ENCODE measurements at places on chromosomes 11 and 22.
A peak's percentile ranks its signal among the peaks of the same experiment; 100 is the strongest.

DNA sequence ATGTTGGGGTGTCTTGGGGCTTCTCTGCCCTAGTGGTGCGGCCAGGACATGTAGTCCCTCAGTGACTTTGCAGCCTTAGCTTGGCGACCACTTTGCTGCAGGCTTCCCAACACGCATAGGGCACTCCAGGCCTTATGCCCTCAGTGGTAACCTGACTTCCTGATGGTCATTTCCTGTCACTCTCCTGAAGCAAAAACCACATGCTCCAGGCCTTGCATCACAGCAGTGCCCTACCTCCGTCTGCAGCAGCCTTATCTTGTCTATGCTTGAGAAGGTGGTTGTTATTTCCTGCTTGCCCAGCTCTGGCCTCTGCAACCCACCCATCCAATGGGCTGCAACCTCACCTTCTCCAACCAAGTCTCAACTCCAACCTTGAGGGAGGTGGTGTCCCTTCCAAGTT is 33.4 kb upstream of the PISD start:
- peak; percentile 82 for DNase-seq

- DNase-seq, result no peak
Observed at GRCh38 chr11:60777106-60777505, 8.0 kb upstream of the MS4A10 start.

DNA sequence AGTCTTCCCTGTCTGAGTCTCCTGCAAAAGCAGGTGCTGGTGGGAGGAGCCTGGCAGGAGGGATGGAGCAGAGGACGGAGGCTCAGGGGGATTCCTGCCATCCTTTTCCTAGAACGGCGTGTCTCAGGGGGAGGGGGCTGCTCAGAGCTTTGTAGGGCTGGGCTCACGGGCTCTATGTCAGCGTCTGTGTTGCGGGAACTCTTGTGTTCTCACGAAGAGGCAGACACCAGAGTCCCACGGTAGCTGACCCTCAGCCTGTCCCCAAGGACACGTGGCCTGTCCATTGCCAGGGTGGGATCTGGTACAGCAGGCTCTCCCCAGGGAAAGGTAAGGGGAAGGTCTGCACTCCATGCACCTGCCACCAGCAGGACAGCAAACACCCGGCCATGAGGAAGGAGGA is 1505.2 kb downstream of the TBC1D22A start:
- no peak for DNase-seq

GRCh38 chr11:19311308-19312030 is 70.7 kb upstream of the E2F8 start:
- peak; percentile 57 for DNase-seq

DNA sequence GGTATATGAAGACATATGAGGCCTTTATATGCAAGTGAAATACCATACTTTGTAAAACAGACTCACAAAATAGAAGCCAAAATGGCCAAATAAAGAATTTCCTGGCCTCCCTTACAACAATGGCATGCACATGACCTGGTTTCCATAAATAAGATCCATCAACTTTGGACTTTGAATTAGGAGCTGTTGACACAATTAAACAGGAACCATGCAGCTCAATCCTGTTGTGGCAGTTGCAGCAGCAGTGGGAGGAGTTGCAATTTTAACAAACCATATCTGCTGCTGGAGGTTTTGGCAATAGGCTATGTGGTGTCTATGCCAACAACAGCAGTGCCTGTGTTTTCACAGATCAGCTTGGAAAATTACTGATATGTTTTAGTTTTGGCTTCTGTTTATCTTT is 818.6 kb downstream of the FAM181B start:
- DNase-seq, result no peak

- DNase-seq, result peak; percentile 76
Observed at GRCh38 chr11:75263944-75264349, 23.4 kb downstream of the TPBGL start.

GRCh38 chr11:8375932-8376331 is 112.3 kb upstream of the LMO1 start:
- DNase-seq, result no peak

- no peak for DNase-seq
Observed at GRCh38 chr11:79346021-79346420, 94.8 kb downstream of the TENM4 start.

DNA sequence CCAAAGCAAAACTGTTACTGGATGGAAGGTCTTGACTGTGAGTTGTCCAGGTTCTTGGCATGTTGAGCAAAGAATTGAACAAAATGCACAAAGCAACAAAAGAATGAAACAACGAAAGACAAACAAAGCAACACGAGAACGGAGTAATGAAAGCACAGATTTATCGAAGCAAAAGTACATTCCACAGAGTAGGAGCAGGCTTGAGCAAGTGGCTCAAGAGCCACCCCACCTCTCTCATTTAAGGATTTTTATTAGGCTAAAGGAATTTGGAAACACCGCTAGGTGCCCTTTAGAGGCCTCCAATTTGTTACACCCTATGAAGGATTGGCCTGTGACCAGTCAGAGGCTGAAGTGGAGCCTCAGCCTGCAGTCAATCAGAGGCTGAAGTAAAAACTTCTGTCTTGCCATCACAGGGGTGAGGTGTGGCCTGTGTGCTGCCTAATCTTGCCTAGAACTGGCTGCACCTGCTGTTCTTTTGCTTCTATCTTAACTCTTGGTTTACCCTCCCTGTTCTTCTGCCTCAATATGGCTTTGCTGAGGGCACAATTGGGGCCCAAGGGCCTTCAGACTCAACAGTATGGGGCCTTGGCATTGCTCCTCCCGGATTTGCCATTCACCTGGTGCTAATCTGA is 59.4 kb upstream of the FTH1 start:
- no peak for DNase-seq

DNA sequence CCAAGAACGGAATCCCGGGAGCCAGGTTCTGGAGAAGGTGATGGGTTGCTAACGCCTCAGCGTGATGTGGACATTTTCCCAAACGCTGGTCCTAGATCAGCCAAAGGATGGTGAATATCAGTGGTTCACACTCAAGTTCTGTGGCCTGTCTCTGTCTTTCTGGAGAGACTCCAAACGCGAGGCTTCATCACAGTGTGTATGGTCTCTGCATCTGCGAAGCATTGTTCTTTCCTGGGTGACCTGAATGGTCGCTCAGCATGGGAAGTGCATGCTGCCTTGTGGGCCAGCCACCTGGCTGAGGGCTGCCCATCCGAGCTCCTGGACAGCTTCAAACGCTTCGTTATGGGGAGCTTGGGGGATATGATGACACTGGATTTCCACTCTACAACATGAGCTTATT is 810.0 kb downstream of the TBC1D22A start:
- no peak for DNase-seq

GRCh38 chr11:26026078-26026477 is 305.9 kb upstream of the ANO3 start:
- no peak for DNase-seq

- no peak for DNase-seq
Observed at GRCh38 chr11:81990659-81991443, 742.8 kb downstream of the FAM181B start.

DNA sequence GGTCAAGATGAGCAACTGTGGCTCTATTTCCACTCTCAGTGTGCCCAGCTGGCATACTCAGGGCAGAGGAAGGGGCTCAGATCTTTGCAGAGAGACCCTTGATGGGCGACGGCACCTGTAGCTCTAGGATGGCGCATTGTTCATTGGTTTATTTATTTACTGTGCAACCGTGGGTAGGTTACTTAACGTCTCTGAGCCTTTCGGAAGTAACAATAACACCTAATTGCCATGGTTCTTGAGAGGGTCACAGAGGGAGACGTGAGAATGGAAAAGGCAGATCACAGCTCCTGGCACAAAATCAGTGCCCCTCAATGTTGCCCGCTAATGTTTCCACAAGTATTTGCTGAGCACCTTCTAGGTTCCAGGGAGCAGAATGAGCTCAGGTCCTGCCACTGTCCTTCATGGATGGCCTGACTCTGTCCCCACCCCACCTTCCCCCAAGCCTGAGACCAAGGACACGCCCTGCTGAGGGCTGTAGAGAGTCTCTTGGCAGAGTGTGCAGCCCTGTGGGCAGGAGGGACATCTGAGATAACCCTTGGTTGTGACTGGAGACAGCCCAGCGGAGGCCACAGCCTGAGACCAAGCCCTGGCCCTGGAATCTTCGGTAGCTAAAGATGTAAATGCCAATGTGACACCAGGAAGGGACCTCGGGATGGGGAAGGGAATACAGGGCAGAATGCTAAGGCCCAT is 780 bp upstream of the ALDH3B2 start:
- DNase-seq, result no peak

GRCh38 chr11:24678703-24679348 is 182.0 kb downstream of the LUZP2 start:
- no peak for DNase-seq

DNA sequence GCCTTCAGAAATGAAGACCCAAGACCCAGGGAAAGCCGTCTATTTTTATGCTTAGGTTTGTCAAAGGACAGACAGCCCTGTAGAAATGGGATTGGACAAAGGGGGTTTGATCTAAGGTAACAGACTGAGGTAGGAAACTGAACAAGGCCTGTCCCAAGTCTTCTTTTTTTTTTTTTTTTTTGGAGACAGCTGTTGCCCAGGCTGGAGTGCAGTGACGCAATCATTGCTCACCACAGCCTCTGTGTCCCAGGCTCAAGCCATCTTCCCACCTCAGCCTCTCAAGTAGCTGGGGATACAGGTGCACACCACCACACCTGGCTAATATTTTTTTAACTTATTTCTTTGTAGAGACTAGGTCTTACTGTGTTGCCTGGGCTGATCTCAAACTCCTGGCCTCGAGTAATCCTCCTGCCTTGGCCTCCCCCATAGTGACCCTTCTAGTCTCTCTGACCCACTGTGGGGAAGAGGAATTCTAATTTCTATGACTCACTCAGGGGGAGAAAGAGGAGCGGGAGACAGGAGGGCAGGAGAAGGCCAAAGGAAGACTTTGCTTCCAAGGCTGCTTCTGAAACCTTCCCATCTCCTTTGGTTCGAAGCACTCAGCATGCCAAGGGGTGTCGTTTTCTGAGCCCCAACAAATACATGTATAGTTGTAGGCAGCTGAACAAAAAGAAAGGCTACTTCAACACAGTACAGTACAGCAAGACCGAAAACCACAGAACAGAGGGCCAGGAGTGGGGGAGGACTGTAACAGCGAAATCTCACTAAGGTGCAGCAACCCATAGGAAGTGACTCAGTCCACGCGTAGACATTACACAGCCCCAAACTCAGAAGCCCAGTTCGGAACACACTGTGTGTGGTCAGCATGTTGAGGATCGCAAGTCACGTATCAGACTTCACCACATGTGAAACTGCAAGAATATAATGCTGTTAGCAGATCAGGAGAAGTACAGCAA is 872 bp downstream of the TMA7B start:
- DNase-seq, result peak; percentile 94

DNA sequence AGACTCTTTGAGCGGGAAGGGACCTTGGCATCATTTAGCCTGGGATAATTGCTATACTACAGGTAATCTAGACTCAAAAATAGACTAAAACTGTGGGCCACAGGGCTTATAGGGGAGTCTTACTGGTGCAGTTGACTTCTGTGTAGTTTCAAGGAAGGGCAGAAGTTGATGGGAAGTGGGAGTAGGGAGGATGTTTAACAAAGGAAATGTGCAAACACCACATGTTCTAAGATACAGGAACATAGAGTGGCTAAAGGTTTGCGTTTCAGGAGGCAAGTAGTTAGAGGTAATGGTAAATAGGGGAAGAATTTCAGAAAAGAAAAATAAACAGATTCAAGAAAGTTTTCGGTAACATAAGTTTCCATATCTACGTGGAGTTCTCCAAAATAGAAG is 14.4 kb upstream of the SORL1 start:
- DNase-seq, result peak; percentile 64

- DNase-seq, result no peak
Observed at GRCh38 chr11:134252346-134253187, 585 bp downstream of the THYN1 start.

DNA sequence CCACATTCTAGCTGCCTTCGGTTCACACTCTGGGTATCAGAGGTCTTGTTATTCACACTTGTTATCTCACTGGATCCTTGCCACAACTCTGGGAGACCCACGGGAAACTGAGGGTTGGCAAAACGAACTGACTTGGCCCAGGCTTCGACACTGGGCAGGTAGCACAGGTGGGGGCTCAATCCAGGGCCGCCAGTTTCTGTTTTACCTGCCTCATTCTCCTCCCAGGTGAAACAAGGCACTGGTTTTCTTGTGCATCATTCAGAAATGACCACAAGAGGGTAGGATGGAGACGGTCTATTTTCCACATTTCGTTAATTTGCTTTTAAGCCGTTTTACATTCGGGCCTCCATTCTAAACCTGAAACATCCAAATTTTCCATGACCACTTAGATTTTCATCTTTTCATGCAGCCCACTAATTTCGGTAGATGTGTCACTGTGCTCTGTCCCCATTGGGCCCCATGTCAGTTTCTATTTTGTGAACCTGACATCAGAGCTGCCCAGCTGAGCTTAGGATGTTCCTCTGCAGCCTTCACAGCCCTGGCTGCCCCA is 108.1 kb downstream of the KIAA1671 start:
- DNase-seq, result no peak

GRCh38 chr11:68750195-68751003 is 921 bp downstream of the TESMIN start:
- no peak for DNase-seq

- DNase-seq, result no peak
Observed at GRCh38 chr22:18121954-18122554, 11.4 kb downstream of the TUBA8 start.

DNA sequence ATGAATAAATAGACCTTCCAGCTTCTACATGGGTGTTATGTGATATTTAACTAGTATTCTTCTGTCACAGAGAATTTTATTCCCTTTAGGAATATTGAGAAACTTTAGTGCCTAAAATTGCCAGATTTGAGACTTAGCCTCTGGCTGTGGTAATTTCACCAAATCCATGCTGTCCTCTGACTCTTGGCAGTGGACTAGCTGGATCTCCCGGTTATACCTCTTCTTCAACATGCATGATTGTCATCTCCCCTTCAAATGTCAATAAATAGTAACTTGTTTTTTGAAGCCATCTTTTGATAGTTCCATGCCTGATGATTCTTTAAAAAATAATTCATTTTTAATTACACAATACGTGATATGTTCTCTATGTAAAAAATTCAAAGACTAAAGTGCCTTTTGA is 8.4 kb downstream of the AQP11 start:
- DNase-seq, result no peak

- no peak for DNase-seq
Observed at GRCh38 chr11:110527146-110527545, 97.4 kb downstream of the FDX1 start.

GRCh38 chr11:79918846-79919245 is 478.0 kb upstream of the TENM4 start:
- no peak for DNase-seq

DNA sequence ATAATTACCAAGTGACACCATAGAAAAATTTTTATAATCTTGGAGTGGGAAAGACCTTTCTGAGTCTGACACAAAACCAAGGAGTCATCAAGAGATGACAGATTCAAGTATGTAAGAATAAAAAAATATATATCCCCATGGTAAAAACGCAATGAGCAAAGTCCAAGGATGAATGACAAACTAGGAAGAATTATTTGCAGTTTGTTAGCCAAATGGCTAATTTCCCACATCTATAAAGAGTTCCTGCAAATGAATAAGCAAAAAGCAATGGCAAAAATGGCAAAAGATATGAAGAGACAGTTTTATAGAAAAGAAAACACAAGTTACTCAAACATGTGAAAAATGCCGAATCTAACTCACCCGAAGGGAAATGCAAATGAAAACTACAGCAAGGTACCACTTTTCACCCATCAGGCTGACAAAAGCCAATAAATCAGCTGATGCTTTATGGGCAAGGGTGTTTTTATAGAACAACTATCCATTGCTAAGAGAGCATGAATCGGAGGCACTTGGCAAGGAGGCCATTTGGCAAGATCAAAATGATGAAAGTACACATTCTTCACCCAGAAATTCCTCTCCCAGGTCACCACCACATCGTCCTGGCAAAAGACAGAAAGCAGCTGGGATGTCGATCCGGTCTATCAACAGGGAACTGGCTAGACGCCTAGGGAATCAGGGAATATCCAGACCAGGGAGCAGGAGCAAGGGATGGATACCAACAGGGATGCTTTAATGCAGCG is 21.1 kb upstream of the KLHL35 start:
- no peak for DNase-seq

Measured in NB4 (cell line).